Lower leg skin (tissue), 4 donors: ENCODE measurements at places on chromosomes 1 and 21.

DNA sequence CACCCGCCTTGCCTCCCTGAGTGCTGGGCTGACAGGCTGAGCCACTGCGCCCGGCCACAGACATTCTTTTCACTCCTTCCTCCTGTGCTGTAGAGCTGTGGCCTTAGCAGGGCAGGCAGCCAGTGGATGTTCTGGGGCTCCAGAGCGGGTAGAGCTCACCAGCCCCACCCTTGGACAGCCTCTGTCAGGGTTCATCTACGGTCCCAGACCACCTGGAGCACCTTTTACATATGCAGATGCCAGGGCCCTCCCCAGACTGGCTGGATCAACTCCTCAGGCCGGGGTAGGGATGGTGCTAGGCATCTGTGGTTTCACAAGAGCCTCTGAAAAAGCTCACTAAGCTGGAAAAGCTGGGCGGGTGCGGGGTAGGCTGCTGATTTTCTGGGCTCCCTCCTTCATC, 4.6 kb downstream of the ATP13A2 start:
- DNase-seq: no peak

DNA sequence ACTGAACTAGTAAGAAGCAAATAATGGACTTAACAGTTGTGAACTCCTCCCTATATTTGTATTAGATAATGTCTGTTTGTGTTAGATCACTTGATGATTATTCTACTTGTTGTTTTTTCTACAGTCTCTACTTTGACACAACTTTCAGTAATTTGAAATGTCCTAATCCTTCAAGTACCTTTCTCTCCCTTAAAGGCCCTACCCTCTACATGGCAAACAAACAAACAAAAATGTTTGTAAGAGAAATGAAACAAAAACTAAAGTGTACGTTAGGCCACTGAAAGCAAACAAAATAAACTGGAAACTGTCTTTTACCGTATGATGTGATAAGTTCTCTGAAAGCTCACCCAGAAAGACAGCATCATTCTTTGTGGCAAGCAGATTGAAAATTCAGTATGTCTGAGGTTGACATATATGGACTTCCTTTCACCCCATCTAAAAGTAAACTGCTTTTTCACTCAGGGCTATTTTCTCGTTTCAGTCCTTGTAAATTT, 255.9 kb upstream of the SNX7 start:
- DNase-seq: no peak

- no peak for DNase-seq
Observed at GRCh38 chr21:39518055-39518846, 66.5 kb downstream of the SH3BGR start.

DNA sequence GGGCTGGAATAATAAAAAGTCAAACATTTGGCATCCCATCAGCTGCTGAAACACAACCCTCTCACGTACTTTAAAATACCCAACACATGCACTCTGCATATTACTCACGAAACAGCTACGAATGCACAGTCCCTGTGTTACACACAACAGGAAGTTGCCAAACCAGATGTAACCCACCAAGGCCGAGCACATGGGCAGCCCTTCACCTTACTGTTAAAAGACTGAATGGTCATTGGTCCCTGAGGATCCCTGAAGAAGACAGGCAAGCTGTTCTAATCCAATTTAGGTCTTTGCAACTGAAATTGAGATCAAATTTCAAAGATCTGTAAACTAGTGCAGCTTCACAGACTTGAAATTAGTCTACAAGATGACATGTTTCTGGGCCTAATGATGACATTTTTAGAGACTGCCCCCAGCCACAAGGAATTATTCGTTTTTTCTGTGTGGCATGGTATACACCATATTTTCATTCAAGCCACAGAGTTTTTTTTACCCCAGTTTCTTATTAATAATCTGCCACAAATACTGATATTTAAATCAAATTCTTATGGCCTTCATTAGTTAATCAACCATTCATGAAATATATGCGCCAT, 25.6 kb upstream of the IER5 start:
- DNase-seq: no peak

- no peak for DNase-seq
Observed at GRCh38 chr1:22709227-22709626, 1.4 kb upstream of the EPHB2 start.

DNA sequence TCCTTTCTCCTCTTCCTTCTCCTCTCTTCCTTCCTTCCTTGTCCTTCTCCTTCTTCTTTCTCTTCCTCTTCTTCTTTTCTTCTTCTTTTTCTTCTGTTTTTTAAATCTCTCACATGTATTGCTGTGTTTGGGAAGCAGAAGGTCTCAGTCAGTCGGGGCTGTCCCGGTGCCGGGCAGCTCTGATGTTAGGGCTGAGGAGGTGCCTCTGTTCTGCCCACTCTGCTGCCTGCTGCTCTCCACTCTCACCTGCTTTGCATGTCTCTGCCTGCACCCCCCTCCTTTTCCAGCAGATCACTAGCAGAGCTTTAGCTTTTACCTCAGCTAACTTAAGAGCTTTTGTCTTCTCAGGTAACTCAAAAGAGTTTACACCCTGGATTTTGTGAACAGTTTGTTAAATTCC, 276.6 kb downstream of the CHRM3 start:
- DNase-seq: no peak

- DNase-seq: no peak
Observed at GRCh38 chr1:112882271-112882744, 73.7 kb downstream of the SLC16A1 start.

DNA sequence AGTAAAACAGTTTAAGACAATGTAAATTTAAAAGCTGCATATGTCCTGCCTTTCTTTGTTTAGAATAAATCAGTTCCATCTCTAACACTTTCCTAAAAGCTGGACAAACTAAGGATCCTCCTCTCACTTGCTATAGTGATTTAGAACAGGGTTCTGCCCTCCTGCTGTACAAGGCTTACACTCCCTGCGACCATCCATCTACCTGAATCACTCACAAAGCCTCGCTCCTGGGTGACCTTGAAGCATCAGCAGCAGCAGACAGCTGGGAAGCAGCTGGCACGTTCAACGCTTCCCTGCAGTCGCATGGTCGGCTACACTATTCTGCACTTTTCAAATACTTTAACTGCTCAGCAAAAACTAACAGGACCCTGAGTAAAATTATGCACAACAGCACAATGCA, 128.0 kb downstream of the NTPCR start:
- DNase-seq: no peak

DNA sequence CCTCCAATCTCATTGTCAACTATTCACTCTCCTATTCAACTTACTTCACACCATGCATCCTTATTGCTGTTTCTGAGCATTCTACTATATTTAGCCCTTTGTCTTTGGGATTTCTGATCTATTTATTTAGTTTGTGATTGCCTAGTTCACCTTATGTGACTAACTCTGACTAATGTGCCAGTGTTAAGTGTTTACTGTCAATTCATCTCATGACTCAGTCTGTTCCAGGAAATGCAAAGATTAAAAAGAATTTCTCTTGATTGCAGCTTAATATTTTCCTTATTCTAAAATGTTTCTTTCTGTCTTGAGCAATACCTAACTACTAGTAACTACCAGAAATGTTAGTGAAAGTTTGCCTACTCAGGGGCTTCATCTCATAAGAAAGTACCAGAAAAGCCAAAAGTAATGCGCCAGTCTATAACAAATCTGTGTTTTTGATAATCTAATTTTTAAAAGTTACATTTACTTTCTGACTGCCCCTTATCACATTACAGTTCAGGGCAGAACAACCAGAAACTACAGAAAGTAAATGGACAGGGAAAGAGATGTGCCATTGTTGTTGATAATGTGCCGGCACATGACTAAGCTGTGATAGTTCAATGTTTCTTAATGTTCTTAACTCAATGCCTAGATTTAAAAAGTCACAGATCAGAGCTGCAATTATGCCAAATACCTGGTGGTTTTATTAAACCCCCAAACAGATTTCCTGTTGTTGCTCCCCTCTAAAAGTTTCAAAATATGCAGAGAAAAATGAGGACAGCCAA, 556.5 kb downstream of the PTBP2 start:
- DNase-seq: no peak

DNA sequence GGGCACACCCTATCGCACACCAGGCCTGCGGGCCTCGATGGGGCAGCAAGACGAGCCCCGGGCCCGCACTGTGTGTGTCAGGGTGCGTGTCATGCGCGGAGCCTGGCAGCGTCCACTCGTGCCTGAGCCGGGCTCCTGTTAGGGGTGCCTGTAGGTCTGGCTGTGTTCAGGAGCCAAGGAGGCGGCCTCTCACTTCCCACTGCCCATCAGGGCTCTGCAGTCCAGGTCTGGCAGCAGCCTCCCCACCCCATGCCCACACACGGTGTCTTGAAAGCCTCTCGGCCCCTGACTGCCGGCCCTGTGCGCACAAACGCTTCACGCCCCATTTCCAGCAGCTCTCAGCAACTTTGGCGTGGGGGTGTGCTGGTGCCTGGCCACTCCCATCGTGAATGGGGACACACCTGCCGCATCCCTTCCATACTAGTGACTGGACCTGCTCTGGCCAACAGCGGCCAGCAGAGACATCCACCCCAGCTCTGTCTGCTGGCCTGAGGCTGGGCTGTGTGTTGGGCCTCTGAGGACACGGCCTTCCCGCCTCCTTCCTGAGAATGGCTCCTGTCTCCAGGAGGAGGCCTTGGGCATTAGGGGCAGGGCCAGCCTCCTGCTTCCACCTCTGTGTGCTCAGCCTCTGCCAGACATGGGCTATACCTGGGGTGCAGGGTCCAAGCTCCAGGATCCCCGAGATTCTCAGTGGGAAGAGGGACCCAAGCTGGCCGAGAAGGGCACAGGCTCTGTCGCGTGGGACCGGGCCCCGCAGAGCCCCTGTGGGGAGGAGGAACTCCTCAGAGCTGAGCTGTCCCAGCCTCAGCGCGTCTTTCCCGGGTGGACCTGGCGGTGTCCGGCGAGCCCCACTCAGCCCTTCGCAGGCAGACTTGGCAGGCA, 41.8 kb upstream of the ACTRT2 start:
- DNase-seq: peak; percentile 82

GRCh38 chr1:186865253-186865652, 36.5 kb downstream of the PLA2G4A start:
- no peak for DNase-seq

DNA sequence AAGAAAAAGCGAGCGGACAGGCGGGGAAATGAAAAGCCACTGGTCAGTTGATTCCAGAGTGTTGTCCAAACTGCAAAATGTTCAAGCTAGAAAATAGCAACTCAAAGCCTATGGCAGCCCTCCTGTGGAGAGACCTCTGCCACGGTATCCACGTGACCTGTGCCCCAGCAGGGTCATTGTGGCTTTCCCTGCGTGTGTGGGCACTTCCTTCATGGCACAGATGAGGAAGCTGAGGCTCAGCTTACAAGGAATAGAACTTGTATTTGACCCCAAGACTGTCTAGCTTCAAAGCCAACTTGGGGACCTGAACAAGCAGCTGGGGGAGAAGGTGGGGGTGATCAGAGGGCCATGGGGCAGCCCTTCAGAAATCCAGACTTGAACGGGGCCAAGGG, 15.6 kb upstream of the PLEKHG5 start:
- no peak for DNase-seq

GRCh38 chr1:81298266-81298665, 502.5 kb upstream of the ADGRL2 start:
- no peak for DNase-seq
